GM19239 (cell line): ENCODE measurements at places on chromosomes 5 and 9.
A peak's percentile ranks its signal among the peaks of the same experiment; 100 is the strongest.

DNA sequence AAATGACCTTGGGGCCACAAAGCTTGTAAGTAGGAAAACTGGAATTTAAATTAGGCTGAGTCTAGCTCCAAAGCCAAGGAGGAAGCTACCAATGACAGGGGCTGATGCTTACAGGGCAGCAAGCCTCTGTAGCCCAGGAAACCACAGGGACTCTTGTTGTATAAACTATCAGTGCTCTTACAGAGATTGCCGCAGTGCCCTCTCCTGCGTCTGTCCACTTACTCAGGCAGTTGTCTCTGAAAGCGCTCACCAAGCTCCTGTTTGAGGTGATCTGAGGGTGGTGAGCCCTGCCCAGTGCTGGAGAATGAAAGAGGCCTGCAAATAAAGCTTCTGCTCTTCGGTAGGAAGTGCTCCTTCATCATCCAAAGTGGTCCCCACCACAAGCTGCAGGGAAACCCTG is 498.8 kb downstream of the ARHGEF28 start:
- DNase-seq, result no peak

- DNase-seq, result no peak
Observed at GRCh38 chr5:66710557-66711088, 114.4 kb downstream of the MAST4 start.

- DNase-seq, result no peak
Observed at GRCh38 chr5:171506951-171507350, 87.5 kb downstream of the FGF18 start.

- no peak for DNase-seq
Observed at GRCh38 chr9:131735238-131736128, 4.4 kb downstream of the RAPGEF1 start.

DNA sequence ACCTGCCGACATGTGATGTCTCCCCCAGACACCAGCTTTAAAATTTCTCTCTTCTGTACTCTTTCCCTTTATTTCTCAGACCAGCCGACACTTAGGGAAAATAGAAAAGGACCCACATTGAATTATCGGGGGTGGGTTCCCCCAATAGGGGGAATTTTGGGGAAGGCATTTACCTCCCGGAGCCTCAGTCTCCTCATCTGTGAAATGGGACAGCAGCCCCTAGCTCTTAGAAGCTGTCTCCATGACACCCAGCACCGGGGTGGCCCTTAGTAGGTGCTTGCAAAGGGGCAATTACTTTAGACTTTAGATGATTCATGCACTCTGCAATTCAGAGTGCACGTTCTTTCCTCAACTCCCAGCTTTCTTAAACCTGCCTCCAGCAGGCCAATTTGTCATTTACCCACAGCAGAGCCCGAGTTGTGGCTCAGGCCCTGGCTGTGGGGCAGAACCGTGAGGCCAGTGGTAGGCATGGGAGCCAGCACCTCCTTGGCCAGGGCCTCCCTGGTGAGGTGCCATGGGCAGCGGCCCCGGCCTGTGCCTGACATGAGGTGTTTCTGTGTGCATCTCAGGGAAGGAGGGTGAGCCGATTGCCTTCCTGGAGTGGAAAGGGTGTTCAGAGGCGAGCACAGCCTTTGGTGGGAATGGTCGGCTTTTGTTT is 51.7 kb downstream of the SH3PXD2B start:
- DNase-seq, result no peak

GRCh38 chr9:88197781-88198340 is 59.6 kb upstream of the SPATA31C2 start:
- no peak for DNase-seq

DNA sequence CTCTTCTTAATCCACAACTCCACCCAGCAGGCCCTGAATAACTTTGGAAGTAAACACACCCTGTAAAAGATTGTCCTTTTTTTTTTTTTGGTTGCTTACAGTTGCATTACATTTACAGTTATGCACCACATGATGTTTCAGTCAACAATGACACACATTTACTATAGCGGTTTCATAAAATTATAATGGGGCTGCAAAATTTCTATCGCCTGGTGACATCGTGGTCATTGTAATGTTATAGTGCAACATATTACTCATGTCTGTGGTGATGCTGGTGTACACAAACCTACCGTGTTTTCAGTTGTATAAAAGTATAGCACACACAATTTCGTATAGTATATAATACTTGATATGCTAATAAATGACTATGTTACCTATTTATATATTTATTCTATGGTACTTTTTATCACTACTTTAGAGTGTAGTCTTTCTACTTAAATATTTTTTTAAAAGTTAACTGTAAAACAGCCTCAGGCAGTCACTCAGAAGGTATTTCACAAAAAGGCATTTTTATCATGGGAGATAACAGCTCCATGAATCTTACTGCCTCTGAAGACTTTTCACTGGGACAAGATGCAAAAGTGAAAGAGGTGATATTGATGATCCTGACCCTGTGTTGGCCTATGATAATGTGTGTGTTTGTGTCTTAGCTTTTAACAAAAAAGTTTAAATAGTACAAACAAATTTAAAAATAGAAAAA is 695.4 kb upstream of the CDH18 start:
- DNase-seq, result no peak

DNA sequence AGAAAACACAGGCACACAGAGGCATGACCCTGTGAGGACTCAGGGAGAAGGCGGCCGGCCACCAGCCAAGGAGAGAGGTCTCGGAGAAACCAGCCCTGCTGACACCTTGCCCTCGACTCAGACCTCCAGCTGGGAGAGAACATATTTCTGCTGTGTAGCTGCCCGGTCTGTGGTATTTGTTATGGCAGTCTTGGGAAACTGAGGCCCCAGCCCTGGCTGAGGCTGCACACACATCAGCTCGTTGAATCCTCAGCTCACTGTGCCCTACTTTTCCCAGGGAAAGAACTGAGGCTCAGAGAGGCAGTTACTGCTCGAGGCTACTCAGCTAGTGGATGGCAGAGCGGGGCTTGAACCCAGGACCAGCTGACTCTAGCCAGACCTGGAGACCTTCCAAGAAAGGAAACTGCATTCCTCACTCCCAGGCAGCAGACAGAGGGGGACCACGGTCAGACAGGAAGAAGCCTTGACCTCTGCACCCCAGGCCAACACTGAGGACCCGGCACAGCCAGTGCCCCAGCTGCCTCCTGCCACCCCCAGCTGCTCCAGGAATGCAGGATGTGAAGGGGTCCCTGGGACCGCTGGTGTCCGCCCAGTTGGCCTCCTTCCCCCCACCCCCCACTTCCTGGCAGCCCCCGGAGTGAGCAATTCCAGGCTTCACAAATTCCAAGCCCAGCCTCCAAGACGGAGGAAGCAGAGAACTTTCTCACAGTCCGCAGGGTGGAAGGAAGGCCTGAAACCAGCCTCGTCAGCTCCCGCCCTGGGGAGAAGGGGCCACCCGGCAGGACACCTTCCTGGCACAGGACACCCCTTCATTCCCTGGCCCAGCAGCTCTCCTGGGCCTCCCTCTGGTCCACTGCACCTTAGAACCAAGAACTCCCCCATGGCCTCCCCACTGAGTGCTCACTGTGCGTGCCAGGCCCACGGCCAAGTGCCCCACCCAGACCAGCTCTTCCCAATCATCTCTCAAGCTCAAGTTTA is 69.9 kb downstream of the LRSAM1 start:
- no peak for DNase-seq

- DNase-seq, result no peak
Observed at GRCh38 chr9:114070188-114071103, 7.7 kb downstream of the AMBP start.

GRCh38 chr5:2531318-2531717 is 220.2 kb downstream of the IRX2 start:
- no peak for DNase-seq

GRCh38 chr5:180330810-180331646 is 22.1 kb downstream of the GFPT2 start:
- no peak for DNase-seq

GRCh38 chr5:15525703-15526275 is 25.8 kb downstream of the FBXL7 start:
- DNase-seq, result no peak

- no peak for DNase-seq
Observed at GRCh38 chr5:135886136-135886535, 9.5 kb downstream of the IL9 start.

DNA sequence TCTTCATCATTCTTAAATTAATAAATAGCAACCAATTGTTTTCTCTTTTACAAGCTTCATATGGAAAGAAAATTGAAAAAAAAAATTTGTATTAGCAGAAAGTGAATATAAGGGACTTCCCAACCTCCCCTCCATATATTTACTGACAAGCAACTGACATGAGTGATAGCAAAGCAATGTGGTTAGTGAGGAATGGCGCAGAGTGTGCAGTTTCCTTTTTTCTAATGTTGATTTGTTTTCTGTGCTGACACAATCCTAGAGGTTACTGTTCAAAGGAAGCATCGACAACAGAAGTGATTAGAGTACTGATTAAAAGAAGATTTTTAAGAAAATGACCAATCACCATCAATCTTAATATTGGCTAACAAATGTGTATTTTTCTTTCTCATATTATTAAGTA is 1.7 kb upstream of the PTGER4 start:
- DNase-seq, result no peak

- DNase-seq, result no peak
Observed at GRCh38 chr9:127554966-127555839, 56.9 kb upstream of the STXBP1 start.

DNA sequence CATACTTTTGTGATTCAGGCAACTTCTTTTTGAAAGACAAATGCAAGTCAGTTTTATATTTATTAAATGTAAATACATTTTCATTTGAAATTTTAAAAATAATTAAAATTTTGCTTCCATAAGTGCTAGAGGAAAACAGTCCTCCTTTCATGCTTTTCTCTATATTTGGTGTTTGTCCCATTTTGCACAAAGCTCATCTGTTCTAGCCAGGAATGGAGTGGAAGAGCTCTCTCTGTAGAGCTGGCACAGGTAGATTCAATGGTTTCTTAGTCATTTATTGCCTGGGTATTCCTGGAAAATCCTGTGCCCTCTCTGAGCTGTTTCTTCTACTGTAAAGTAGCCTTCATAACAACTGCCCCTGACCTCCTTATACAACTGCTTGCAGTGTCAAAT is 267.6 kb upstream of the HAPLN1 start:
- no peak for DNase-seq

GRCh38 chr9:27861887-27862286 is 288.6 kb upstream of the C9orf72 start:
- no peak for DNase-seq

DNA sequence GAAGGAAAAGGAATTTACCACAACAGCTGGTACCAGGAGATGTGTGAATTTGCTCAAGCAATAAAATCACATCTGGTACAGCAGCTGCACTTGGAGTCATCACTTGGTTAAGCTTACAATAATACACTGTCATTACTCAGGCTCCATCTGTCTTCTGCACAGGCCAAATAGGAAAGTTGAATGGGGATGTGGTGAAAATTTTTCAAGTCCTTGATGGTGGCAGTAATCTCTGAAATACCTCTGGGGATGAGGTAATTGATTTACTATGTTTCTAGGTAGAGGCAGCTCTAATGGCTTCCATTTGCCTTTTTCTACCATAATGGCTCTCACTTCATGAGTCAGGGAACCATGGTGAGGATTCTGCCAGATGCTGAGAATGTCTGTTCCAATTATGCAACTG is 206.8 kb upstream of the ATP10B start:
- DNase-seq, result no peak

GRCh38 chr5:143199161-143199560 is 204.3 kb downstream of the NR3C1 start:
- no peak for DNase-seq

GRCh38 chr5:82820961-82821845 is 256.0 kb downstream of the TMEM167A start:
- peak; percentile 26 for DNase-seq

- DNase-seq, result no peak
Observed at GRCh38 chr5:140868721-140869554, at the start of gene PCDHA11. PCDHA11 (plus strand) TSS chr5:140868957; CDS start chr5:140869104, 147 bp downstream.

DNA sequence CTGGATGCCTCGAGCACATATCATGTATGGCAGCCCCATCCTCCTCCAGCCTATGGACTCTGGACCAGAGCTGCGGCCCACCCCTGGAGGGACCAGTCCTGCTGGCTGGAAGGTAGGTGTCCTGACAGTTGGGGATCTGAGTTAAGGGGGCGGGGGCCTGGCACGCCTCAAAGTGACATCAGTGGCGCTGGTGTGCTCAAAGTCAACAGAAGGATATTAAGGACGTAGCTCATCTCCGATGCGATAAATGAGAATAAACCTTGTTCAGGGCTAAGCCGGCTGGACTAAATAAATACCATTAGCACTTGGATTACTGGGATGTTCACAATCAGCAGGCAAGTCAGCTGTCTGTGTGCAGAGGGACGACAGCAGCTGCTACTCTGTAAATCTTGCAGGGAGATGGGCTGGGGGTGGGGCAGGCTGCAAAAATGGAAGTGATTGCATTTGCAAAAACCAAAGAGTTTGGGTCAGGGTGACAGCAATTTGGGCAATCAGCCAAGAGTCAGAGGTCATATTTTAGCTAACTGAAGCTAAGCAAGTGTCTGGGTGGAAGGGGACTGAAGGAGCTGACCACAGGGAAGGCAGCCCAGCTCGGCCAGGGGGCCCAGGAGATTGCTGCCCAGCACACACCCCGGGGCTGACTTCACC is 80.0 kb upstream of the LRRTM2 start:
- DNase-seq, result no peak

DNA sequence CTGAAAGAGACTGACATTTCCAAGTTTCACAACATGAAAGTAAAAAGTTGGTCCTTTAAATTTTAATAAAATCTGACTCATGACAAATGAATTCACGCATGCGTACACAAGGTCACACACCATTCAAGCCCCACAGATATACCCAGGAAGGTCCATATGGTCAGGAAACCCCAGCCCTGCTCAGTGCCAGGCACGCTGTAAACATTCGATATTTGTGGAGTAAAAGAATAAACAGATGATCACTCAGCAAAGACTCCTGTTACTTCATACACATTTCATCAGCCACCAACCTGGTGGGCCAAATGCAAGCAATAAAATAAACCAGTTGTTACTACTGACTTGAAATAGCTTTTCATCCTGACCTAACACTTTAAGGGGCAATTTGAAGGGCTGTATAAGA is 158.0 kb upstream of the RETREG1 start:
- DNase-seq, result no peak

GRCh38 chr5:126752081-126752785 is 24.7 kb upstream of the LMNB1 start:
- DNase-seq, result no peak
